ENCODE measurements at places on chromosomes 13 and 19.
A peak's percentile ranks its signal among the peaks of the same experiment; 100 is the strongest.

DNA sequence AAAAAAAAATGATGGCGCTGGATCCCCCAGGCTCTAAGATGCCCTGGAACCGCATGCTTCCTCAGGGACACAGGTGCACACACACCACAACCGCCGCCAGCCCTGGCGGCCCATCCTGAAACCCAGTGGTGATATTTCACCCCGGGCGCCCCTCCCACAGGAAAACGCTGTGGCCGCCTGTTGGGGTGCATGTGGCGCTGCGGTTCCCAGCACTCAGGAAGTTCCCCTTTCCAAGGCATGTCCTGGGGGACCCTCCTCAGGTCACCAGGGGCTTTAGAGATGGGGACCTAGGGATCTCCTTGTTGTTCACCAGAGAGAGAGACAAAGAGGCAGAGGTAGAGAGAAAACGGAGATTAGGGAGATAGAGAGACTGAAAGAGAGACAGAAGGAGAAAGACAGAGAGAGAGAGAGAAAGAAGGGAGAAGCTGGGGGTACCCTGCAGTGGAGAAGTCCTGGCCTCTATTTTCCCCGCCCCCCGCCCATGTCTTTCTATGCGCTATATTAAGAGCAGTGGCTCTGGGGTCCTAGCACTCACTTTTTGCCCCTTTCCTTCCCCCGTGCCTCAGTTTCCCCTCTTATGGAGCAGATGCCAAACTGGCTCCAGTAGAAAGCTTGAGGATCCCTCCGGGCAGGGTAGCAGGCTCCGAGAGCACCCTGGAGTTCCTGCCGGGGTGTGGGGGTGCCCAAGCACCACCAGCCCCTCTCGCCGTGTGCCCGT lies 2.3 kb downstream of the ADGRE2 start:
- no peak for DNase-seq

DNA sequence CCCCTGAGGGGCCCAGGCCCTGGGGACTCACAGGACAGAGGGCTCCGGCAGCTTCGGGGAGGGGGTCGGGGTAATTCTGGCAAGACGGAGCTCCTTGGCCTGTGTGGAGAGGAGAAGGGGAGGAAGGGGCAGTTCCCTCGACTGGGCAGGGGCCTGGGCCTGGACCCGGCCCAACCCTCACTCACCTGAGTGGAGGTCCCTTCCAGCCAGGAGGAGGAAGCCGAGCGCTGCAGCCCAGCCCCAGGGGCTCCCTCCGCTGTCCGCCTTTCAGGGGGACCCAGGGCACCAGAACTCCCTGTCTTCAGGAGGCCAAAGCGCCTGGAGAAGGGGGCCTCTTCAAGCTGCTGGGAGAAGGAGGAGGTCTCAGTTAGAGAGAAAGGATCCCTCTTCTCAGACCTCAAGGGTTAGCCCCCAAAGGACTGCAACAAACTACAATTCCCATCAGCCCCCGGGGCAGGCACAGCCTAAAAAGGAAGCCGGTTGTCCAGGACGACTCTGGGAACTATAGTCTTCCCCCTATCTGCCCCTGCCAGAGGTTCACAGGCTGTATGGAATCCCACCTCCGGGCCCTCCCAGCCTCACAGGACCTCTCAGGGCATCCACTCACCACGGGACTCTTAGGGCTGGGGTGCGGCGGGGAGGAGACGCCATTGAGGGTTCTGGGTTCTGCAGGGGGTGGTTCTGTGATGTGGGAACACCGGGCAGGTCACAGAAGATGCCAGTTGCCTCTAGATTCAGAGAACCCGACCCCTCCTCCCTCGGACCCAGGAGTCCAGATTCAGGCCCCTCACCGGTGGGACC lies 19.8 kb downstream of the EPS8L1 start:
- no peak for DNase-seq

GRCh38 chr13:101955764-101956163 lies 446.1 kb downstream of the FGF14 start:
- no peak for DNase-seq

DNA sequence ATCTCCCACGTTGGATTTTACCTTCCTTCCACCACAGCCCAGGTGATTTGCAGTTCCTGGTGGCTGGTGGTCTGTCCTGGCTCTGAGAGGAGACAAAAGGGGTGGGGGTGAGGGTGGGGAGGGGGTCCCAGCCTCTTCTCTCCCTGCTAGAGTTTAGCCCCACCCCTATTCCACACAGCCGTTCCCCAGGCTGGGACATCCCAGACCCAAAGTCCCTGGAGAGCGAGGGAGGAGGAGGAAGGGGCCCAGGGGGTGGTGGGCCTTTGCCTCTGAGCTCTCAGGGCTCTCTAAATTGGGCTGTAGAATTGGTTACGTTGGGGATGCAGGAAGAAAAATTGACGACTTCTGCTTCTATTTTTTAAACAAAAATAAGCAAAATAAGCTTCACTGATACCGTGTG lies 81.9 kb downstream of the SLC6A16 start:
- DNase-seq, result no peak

- no peak for DNase-seq
These were observed 1509.9 kb downstream of the SLITRK5 start for GRCh38 chr13:89181041-89181440.

DNA sequence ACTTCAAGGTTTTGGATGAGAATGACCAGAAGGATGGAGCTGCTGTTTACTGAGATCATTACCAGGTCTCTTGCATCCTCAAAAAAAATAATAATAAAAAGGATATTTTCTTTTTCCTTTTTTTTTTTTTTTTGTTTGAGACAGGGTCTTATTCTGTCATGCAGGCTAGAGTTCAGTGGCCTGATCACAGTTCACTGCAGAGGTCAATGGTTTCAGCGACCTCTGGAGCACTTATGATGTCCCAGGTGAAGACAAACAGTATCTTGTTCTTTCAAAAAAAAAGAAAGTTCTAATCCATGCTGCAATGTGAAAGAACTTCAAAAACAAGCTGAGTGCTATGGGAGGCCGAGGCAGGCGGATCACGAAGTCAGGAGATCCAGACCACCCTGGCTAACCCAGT lies 30.4 kb upstream of the TPM4 start:
- DNase-seq, result no peak

DNA sequence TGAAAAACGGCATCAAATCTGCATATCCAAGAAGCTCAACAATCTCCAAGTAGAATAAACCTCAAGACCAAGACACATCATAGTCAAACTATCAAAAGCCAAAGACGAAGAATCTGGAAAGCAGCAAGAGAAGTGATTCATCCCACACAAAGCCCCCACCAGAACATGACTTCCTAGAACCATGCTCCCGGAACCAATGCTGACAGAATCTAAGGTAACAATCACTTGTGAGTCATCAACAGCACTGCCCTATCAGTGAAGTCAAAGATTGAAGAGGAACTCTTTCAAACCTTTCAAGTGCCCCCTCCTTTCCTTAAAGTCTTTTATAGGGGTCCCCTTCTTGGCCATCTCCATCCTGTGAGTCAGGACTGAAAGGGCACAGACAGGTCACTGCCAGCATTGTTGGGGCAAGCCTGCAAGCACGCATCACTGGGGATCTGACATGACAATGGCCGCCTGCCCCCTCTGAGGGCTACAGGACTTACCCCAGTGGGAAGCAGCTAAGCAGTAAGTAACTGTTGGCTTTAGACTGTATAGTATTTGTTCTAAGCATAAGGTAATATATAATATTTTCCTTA lies at the start of gene CCDC70:
CCDC70 (plus strand) TSS at position 247 of the 578 bp plus-strand sequence. CDS start 3,443 bp downstream, outside the sequence.
- no peak for DNase-seq

GRCh38 chr19:29539670-29540069 lies 13.9 kb downstream of the VSTM2B start:
- no peak for DNase-seq

GRCh38 chr13:84670245-84670644 lies 788.0 kb upstream of the SLITRK1 start:
- no peak for DNase-seq

GRCh38 chr13:28138012-28138755 lies at the start of gene PAN3:
TSS of gene PAN3 (plus strand) at chr13:28138545. CDS start at chr13:28138658, 113 bp downstream.
- peak; percentile 80 for DNase-seq

GRCh38 chr19:31166206-31166605 lies 183.0 kb downstream of the TSHZ3 start:
- DNase-seq, result no peak

- no peak for DNase-seq
These were observed 102.4 kb upstream of the SERTM1 start for GRCh38 chr13:36571444-36571843.

- no peak for DNase-seq
These were observed 14.2 kb upstream of the PNMA8C start for GRCh38 chr19:46442808-46443450.

- no peak for DNase-seq
These were observed 146.9 kb downstream of the LMO7 start for GRCh38 chr13:75782985-75783384.

GRCh38 chr13:48573213-48574007 lies 40.5 kb upstream of the RCBTB2 start:
- no peak for DNase-seq

GRCh38 chr19:47402504-47402903 lies 16.8 kb downstream of the MEIS3 start:
- DNase-seq, result no peak

DNA sequence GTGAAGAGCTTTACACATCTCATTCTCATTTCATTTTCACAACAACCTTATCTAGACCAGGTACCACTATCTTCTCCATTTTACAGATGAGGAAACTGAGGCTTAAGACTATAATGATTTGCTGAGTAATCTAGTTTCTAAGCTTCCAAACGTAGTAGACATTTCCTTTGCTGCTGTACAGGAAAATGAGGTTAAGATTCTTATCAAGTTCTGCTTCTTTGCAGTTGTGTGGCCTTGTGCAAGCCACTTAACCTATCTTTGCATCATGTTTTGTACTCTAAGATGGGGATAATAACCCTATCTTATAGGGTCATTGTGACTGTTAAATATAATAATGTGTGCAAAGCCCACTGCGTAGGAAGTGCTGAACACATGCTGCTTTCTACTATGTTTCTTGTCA lies 307.9 kb downstream of the HS6ST3 start:
- no peak for DNase-seq

- no peak for DNase-seq
These were observed 930 bp downstream of the ZNF136 start for GRCh38 chr19:12163826-12164225.

DNA sequence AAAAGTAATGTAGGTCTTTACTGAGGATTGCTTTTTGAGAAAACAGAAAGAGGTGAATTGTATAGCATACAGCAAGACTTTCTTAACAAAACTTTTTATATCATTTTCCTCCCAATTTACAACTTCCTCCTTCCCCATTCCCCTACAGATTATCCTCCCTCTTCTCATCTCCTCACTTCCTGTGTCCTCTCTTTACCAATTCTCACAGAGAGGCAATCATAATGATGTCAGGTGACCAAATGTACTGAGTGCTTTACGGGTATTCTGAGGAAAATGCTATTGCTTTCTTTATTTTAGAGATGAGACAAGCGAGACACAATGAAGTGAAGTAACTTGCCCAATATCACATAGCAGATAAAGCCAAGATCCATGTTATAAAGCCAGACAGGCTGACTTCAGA lies 1.7 kb upstream of the MTMR6 start:
- DNase-seq, result no peak

- DNase-seq, result peak; percentile 72
These were observed at the start of gene ZNF709 for GRCh38 chr19:12484371-12485051. TSS of gene ZNF709 (minus strand) at chr19:12484816. CDS start at chr19:12484657, 159 bp downstream.

DNA sequence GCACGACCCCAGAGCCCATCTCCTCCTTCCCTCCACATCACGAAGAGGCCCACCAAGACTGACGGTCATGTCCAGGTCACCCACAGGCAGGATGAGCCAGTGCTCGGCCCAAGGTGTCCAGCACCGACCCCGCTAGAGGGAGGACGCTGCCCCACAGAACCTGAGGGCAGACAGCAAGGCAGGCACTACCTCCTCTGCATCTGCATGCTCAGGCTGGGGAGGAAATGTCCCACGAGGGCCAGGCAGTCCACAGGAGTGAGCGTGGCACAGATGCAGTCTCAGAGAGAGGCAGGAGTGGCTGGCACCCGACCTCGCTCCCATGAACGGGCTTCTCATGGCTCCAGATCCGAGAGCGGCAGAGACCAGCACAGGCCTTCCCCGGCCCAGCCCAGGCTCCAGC lies 133.2 kb downstream of the TUBA3C start:
- no peak for DNase-seq

DNA sequence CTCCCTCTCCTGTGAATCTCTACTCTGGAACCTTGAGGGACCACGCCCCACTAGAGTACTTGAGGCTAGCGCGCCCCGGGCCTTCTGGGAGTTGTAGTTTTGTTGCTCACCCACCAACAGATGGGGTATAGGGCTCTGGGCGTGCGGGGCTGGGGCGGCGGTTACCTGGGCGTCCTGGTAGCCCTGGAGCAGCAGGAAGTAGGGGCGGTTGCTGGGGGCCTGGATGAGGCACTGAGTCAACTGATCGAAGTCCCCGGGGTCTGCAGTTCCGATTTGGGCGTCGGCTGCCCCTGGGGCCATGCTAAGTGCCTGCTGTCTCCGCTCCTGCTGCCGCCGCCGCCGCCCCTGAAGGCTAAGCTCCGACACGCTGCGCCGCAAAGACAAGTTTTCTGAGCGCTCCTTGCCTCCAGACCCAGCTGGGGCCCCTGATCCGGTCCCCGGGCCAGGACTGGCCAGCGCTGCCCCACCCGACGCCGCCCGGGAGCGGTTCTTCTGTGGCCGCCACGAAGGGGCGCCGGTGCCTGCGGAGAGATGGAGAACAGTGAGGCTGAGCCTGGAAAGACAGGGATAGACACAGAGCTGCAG lies 5.3 kb downstream of the RASIP1 start:
- DNase-seq, result no peak

GRCh38 chr13:64758521-64759244 lies 2471.5 kb downstream of the PCDH9 start:
- no peak for DNase-seq

DNA sequence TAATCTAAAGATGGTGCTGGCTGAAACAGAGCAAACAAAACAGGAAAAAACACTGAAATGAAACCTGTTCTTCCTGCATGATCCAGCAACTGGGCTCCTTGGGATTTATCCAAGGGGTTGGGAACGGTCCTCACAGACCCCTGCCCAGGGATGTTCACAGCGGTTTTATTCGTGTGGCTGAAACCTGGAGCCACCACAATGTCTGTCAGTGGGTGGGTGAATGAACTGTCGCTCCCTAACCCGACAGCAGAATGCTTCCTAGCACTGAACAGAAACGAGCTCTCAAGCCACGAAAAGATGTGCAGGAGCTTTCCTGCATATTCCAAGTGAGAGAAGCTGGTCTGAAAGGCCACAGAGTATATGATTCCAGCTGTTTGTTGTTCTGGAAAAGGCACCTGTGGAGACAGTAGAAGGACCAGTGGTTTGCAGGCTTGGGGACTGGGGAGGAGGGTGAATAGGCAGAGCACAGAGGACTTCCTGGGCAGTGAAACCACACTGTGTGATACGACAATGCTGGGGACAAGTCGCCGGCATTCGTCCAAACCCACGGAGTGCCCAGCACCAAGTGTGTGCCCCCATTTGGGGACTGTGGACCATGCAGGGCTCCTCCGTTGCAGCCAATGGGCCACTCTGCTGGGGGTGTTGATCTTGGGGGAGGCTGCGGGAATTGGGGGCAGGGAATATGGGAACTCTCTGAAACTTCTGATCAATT lies 73.9 kb downstream of the TEX29 start:
- no peak for DNase-seq

GRCh38 chr13:100855151-100855550 lies 180.6 kb upstream of the TMTC4 start:
- no peak for DNase-seq

All from stimulated activated CD4-positive, alpha-beta T cell treated with anti-CD3 and anti-CD28 coated beads, Interleukin-1b, Interleukin-23, amount 100 ng/mL, for 1 hour (primary cell).